Neuronal stem cell (in vitro differentiated cells): ENCODE measurements at places on chromosomes 6 and 20.

DNA sequence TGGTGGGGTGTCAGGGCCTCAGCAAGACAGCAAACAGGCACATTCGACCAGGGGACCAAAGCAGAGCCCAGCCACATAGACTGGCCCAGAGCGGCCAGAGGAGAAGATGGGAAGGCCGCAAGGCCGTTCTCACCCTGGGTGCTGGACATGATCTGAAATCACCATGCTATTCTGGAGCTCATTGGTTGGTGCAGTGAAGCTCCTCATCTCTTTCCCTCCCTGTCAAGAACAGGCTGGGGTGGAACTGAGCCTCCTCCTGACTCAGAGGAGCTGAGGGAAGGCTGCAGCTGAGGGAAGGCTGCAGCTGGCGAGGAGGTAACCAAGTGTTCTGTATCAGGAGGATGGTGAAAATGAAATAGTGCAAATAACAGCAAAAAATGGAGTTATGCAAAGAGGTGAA is 80.0 kb downstream of the AKAP7 start:
- DNase-seq = no peak
- H3K4me1 ChIP-seq = peaks cover 6% of the 10 kb centered on the region
- H3K27me3 ChIP-seq = no peaks in the 10 kb centered on the region
- H3K36me3 ChIP-seq = no peaks in the 10 kb centered on the region
- no peak overlapping the region for H3K27ac ChIP-seq

GRCh38 chr6:54525731-54526130 is 217.5 kb downstream of the TINAG start:
- DNase-seq = no peak
- no peaks in the 10 kb centered on the region for H3K27me3 ChIP-seq
- H3K4me1 ChIP-seq = no peaks in the 10 kb centered on the region
- no peak overlapping the region for H3K27ac ChIP-seq
- H3K4me3 ChIP-seq = no peak overlapping the region

GRCh38 chr6:143901885-143902750 is 37.8 kb downstream of the ZC2HC1B start:
- no peaks in the 10 kb centered on the region for H3K27me3 ChIP-seq
- no peaks in the 10 kb centered on the region for H3K36me3 ChIP-seq
- no peaks in the 10 kb centered on the region for H3K4me1 ChIP-seq

DNA sequence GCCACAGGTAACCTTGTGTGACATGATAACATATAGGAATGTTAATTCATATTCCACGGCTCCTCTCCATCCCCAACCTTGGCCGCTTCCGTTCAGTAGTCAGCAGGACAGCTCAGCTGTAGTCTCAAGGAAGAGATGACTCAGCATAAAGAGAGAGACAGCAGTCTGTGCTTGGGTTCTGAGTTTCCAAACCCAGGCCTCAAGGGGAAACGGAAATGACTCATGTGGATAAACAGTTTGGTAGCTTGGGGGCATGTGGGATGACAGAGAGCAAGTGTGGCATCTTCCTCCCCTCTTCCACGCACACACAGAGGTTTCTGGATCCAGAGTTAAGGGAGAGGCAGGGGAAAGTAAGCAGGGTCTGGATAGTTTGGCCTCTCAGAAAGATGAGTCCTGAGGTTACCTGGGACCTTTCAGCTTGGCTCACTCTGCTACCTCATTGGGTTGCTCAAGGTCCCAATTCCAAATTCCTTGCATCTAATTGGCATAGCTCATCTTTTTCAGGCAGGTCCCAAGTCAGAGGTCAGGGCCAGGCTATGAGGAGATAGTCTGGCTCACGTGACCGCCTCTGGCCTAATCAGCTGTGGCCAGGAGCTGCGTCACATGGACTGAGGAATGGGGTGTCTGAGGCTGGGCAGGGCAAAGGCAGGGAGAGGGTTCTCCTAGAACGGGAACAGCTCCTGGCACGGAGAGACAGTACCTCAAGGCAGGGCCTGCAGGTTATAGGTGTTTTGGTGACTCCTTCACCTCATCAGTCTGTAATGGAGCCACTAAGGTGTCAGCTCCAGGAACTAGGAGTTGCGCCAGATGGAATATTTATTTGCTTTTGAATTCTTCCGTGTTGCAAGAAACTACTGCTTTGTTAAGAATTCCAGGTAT is 36.5 kb upstream of the MLN start:
- H3K36me3 ChIP-seq = no peaks in the 10 kb centered on the region
- no peaks in the 10 kb centered on the region for H3K27me3 ChIP-seq
- no peak for DNase-seq
- H3K4me1 ChIP-seq = peaks cover 17% of the 10 kb centered on the region
- H3K4me3 ChIP-seq = no peak overlapping the region

DNA sequence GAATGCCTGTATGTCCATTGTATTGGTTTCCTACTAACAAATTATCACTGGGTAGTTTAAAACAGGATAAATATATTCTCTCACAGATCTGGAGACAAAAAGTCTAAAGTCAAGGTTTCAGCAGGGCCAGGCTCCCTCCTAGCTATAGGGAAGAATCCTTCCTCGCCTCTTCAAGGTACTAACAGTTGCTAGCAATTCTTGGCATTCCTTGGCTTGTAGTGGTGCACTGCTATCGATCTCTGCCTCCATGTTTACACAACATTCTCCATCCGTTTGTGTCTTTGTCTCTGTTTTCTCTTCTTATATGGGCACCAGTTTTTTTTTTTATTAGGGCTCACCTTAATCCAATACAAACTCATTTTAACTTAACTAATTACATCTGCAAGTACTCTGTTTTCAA is 48.9 kb downstream of the OR2B6 start:
- H3K4me3 ChIP-seq = no peak overlapping the region
- no peak overlapping the region for H3K27ac ChIP-seq
- peaks cover 6% of the 10 kb centered on the region for H3K4me1 ChIP-seq
- H3K36me3 ChIP-seq = no peaks in the 10 kb centered on the region
- H3K27me3 ChIP-seq = no peaks in the 10 kb centered on the region
- no peak for DNase-seq

DNA sequence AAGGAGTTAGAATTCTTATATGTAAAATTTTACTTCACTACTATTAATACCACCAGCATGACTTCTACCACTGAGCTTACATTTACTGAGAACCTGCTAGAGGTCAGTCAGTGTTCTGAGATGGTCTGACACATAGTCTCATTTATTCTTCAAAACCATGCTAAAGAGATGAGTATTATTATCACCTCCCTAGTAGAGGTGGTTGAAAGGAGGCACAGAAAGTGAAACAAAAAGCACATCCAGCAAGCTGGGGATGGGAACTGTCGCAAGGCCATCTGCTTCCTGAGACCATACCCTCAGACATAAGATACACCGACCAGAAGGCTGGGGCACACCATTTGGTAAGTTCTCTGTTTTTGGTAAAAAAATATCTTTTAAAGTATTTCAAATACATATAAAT is 137.7 kb downstream of the INSM1 start:
- no peak overlapping the region for H3K4me3 ChIP-seq
- no peak overlapping the region for H3K27ac ChIP-seq
- H3K27me3 ChIP-seq = no peaks in the 10 kb centered on the region
- H3K36me3 ChIP-seq = peaks cover 7% of the 10 kb centered on the region
